ENCODE measurements at places on chromosomes 1 and 21.

DNA sequence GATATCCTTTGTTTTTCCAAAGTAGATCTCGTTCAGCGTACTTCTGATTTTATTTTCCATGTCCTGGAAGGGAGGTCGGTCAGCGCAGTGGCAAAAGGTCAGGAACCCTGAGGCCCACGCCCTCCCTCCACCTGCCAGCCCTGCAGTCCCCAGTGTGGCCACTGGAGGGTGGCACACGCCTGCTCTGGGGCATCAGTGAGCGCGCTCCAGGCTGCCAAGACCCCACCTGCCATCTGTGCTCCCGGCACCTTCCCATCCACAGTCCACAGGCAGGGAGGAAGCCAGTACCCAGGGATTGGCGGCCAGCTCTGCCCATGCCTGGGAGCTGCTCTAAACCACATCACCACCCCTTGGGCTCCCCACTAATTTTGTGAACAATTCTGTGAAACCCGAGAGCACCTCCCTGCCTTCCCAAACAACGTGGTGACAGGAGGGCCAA, 32.3 kb downstream of the SLC66A1 start:
- DNase-seq, result peak; percentile 43

GRCh38 chr1:24235921-24236788, 49.1 kb upstream of the IFNLR1 start:
- DNase-seq, result no peak

DNA sequence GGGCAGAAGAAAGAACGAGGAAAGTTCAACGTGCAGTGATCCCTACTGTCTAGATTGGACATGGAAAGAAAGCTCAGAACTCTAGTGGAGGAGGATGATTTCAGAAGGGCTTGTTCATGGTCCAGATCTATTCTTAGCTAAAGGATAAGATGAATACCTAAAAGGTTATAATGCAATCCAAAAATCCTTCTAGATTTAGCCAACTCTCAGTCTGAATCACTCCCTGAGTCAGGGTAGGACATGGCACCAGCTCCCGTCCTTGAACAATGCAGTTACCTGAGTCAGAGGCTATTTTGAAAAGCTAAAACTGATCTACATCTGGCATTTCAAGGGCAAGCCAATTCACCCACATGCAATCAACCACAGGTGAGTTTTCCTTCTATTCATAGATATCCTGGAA, 38.8 kb upstream of the HIVEP3 start:
- DNase-seq, result no peak

DNA sequence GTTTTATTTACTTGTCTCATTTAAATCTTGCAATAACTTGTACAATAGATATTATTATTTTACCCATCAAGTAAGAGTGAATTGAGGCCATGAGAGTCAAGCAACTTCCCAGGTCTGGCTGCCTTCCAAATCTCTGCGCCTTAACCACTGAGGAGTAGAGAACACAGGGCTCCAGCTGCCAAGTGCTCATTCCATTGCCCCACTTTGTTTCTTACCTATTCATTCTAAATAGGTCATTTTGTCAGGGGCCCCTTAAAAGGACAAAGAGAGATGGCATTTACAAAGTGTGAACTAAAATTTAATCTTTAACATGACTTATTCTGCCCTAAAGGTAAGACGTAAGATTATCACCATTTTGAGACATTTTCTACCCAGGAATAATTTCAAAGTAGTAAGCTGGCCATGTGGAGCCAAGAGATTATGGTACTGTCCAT, 3.5 kb downstream of the PPP1R15B start:
- DNase-seq, result peak; percentile 83

GRCh38 chr1:66681686-66682085, 70.6 kb upstream of the DYNLT5 start:
- DNase-seq, result no peak

DNA sequence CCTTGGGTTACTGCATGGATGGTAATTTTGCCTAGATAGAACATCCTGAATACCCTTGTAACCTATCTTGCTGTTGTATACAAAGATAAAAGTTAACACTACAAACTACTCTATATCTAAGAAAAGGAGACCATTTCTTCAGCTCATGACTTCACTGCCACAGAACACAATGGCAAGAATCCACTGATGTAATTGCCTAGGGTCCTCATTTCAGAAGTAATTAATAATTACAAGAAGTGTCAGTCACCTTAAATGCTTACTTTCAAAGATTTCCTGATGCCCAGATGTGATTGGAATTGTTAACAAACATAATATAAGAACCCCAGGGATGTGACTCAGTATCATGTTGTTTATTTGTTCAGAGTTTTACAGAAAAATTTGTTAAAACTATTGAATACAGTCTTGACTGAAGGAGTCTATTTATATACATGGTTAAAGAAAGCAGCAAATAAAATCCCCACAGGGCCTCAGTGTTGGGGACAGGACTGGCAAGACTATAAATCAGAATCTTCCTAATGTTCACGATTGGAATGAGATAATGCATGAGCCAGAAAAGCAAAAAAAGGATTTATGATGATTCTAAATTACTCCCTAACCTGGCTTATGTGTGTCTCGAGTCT, 83.9 kb downstream of the CRB1 start:
- DNase-seq, result no peak

DNA sequence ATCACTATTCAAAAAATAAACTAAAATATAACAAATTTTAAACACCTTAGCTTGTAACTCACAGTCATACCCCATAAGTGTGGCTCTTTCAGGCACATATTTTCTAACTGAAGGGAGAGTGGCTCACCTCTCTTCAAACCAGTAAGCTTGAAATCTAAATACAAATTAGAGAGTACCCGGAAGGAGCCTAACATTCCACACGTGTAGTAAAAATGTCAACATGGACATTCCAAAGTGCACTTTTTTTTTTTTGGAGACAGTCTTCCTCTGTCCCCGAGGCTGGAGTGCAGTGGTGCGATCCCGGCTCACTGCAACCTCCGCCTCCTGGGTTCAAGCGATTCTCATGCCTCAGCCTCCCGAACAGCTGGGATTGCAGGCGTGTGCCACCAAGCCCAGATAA, 275.6 kb upstream of the ADGRL2 start:
- DNase-seq, result no peak

Data from choroid plexus epithelial cell (primary cell).